ENCODE measurements at places on chromosomes 3 and 15.

- DNase-seq, result no peak
Measured at GRCh38 chr3:169148448-169149348, 514.8 kb downstream of the MECOM start.

DNA sequence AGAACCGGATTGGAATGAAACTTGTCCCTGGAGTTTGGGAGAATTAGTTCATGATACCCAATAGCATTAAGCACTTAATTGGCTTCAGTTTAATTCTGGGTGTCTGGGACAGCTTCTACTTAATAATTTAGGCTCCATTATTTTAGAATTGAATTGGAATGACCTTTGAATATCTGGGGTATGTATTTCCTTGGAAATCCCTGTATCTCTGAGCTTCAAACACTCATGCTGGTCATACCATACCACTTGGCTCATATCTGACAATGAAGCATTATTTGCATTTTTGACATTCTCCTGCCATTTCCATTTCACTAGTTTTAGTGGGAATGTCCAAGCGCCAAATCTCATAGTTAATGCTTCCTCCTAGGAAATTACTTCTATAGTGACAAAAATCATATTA, 393.1 kb downstream of the DIPK2A start:
- DNase-seq, result no peak

DNA sequence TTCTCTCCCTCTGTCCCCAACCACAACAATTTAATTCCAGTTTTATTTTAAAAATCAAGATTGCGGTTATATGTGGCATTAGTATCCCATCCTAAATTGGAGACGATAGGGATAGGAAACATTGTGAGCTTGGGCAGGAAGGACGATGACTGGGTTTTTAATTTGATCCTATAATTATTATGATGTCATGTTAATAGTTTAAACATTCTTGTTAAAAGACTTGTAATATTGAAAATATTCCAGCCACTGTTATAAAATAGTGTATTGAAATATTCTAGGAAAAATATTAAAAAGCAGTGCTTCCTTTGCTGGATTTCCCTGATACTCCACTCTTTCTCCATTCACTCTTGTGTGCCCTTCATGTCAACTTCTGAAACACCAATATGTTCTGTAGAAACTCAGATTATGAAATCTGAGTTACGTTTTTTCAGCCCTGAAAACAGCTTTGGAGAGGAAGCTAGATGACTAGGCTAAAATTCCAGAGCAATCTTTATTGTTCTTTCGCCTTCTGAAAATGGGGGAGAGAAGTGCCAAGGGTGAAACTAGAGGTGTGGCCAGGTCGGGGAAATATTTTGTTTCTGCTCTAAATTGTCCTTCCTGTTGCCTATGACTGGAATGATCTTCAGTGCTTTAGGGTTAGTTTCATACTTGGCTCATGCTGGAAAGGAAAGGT, 46.1 kb upstream of the MAP3K13 start:
- no peak for DNase-seq

DNA sequence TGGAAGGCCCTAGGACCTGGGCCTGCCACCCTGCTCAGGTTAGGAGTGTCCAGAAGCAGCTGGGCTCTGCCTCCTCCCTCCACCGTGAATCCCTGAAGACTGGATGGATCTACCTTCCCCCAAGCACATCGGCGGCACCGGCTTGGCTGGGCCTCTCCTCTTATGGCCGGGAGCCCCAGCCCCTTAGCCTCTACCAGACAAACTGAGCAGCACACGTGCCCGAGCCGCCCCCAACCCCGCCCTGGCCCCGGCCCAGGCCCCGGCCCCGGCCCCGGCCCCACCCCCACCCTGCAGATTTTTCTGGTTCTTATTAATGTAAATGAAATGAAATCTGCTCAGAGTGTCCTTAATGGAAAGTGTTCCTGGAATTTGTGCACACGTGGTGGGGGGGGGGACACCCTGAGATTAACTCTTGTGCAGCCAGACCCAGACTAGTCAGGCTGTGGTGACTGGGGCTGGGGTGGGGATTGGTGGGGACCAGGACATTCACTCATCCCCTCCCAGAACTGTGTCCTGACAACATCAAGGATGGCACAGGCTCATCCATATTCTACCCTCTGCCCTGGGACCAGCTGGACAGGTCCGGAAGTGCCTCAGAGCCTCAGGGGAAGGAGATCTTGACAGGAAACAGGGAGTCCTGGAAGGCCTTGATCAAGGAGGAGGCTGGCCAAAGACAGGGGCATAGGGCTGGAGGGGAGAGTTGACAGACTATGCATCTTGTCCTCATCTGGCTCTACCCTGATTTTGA, 30.9 kb upstream of the SEMA3F start:
- no peak for DNase-seq

- DNase-seq, result no peak
Measured at GRCh38 chr15:69951898-69952555, 145.7 kb downstream of the TLE3 start.

GRCh38 chr15:75952525-75952924, 48.8 kb downstream of the FBXO22 start:
- DNase-seq, result no peak

- DNase-seq, result no peak
Measured at GRCh38 chr3:25568525-25569078, 96.1 kb downstream of the TOP2B start.
